ENCODE measurements at places on chromosomes 2 and 18. TPM values are rescaled to one million over a fixed set of nuclear protein-coding genes. Genes with fewer than 3 reads are reported as not detected.

CWC22 gene
- 17.8 TPM for total RNA-seq

FBXO36 gene
- total RNA-seq, result 8.4 TPM

ANKRD30B gene
- total RNA-seq, result 2.5 TPM

DNA sequence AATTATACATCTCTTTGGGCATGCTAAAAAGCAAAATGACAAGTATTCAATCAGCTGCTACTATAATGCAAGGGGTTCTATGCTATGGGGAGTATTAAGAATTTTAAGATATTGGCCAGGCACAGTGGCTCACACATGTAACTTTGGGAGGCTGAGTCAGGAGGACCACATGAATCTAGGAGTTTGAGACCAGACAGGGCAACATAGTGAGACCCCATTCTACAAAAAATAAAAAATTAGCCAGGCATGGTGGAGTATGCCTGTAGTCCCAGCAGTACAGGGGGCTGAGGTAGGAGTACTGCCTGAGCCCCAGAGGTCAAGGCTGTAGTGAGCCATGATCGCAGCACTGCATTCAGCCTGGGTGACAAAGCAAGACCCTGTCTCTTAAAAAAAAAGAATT is 5.5 kb upstream of the KIAA2012 start:
- DNase-seq, result no peak
- no peaks in the 10 kb centered on the region for H3K36me3 ChIP-seq
- H3K27ac ChIP-seq, result no peak overlapping the region
- no peak overlapping the region for H3K4me3 ChIP-seq

DNA sequence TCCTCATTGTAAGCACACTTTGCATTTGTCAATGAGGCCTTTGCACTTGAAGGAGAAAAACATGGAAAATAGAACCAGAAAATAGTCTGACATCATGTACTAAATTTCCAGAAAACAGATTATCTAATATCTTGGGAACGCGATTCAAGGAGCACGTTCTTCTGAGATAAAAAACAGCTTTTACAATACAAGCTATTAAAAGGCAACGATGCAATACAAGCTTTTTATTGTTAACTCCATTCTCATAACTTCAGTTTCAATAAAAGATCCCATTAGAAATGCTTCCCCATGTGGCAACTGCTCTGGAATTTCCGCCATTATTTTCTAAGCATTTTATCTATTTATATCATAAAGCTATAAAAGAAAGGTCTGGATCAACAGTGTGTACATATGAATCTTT is 40.3 kb downstream of the NRXN1 start:
- no peak overlapping the region for H3K4me3 ChIP-seq
- H3K27me3 ChIP-seq, result no peaks in the 10 kb centered on the region
- no peak for DNase-seq
- no peaks in the 10 kb centered on the region for H3K36me3 ChIP-seq
- H3K4me1 ChIP-seq, result no peaks in the 10 kb centered on the region
- no peak overlapping the region for H3K27ac ChIP-seq

- H3K36me3 ChIP-seq, result no peaks in the 10 kb centered on the region
- no peaks in the 10 kb centered on the region for H3K4me1 ChIP-seq
- H3K27me3 ChIP-seq, result no peaks in the 10 kb centered on the region
- H3K27ac ChIP-seq, result no peak overlapping the region
Observed at GRCh38 chr2:107418708-107419107, 408.0 kb upstream of the RGPD4 start.

DNA sequence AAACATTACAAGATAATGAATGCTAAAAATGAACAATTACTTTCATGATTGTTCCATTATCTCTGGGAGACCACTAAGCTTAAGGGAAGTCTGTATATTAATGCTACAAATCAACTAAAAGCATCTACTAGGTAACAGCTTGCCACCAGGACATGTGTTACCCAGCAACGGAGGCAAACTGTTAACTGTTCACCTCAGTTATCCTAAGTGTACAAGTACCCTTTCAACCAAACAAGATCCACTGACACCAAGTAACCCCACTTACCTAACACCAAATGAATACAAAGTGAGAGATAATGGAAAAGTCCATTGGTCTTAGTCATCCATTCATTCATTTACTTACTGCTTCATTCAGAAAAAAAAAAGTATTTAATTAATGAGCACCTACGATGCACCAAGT is 54.7 kb upstream of the KIDINS220 start:
- H3K36me3 ChIP-seq, result no peaks in the 10 kb centered on the region
- no peaks in the 10 kb centered on the region for H3K4me1 ChIP-seq
- no peak overlapping the region for H3K27ac ChIP-seq
- no peaks in the 10 kb centered on the region for H3K27me3 ChIP-seq
- DNase-seq, result no peak

DNA sequence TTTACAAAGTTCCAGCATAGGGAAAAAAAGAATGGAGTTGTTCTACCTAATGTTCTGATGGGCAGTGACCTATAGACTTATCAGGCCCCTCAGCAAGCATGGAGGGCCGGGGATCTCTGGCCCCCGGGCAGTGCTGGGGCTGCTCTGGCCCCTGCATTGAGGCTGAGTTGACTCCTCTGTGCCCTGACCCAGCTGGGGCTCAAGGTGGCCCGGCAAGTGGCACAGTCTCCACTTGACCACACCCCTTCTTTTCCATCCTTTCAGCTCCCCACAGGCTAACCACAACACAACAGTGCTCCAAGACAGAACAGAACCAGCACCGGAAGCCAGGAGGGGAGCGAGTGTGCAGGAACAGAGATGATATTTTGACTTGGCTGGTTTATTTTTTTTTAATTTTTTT is 19.9 kb downstream of the TOGARAM2 start:
- no peaks in the 10 kb centered on the region for H3K27me3 ChIP-seq
- DNase-seq, result no peak
- no peaks in the 10 kb centered on the region for H3K36me3 ChIP-seq
- no peak overlapping the region for H3K27ac ChIP-seq

DNA sequence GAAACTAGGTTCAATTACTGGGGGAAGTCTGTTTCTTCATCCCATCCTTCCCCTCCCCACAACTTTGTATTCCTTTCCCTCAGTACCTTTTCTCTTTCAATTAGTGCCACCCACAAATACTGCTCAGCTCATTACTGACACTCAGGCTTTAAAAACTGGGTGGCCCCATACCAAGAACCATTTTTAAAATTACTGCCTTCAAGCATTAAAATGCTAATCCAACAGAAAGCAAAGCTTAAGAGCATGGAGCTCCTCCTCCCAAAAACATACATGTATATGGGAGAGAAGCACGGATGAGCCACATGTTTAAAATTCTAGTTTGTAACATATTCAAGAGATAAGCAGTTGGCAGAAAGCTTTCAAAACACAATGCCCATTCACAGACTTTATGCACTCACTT is 44.0 kb downstream of the IRS1 start:
- no peaks in the 10 kb centered on the region for H3K27me3 ChIP-seq
- peak overlapping the region; percentile 34 for H3K27ac ChIP-seq
- no peaks in the 10 kb centered on the region for H3K36me3 ChIP-seq
- no peaks in the 10 kb centered on the region for H3K4me1 ChIP-seq

- H3K36me3 ChIP-seq, result no peaks in the 10 kb centered on the region
- no peak for DNase-seq
- H3K27me3 ChIP-seq, result no peaks in the 10 kb centered on the region
- no peak overlapping the region for H3K4me3 ChIP-seq
- H3K27ac ChIP-seq, result no peak overlapping the region
Observed at GRCh38 chr18:10119528-10119927, 205.7 kb downstream of the VAPA start.

- no peak overlapping the region for H3K27ac ChIP-seq
- DNase-seq, result no peak
- no peaks in the 10 kb centered on the region for H3K27me3 ChIP-seq
- no peaks in the 10 kb centered on the region for H3K36me3 ChIP-seq
- H3K4me3 ChIP-seq, result no peak overlapping the region
- H3K4me1 ChIP-seq, result no peaks in the 10 kb centered on the region
Observed at GRCh38 chr18:24795129-24795528, 334.7 kb downstream of the HRH4 start.

- H3K27me3 ChIP-seq, result no peaks in the 10 kb centered on the region
- H3K27ac ChIP-seq, result no peak overlapping the region
- H3K4me1 ChIP-seq, result no peaks in the 10 kb centered on the region
- no peaks in the 10 kb centered on the region for H3K36me3 ChIP-seq
Observed at GRCh38 chr2:210046851-210047500, 44.5 kb downstream of the RPE start.

DNA sequence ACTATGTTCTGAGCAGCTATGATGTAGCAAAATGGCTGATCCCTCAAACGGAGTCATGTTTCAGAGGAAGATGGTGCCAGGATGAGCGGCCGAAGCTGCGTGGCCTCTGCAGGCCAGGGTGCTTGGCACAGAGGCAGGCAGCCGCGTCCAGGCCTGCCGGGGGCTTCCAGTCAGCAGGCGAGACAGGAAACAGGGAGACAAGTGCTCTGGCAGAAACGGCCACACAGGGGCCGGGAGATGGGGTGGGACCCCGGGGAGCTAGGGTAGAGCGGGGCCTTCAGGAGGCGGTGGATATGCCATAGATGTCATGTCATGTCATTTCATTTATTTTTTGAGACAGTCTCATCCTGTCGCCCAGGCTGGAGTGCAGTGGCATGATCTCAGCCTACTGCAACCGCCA is 50.7 kb downstream of the EIPR1 start:
- no peaks in the 10 kb centered on the region for H3K36me3 ChIP-seq
- H3K27ac ChIP-seq, result no peak overlapping the region
- H3K4me3 ChIP-seq, result no peak overlapping the region
- DNase-seq, result no peak
- H3K4me1 ChIP-seq, result no peaks in the 10 kb centered on the region
- H3K27me3 ChIP-seq, result no peaks in the 10 kb centered on the region

DNA sequence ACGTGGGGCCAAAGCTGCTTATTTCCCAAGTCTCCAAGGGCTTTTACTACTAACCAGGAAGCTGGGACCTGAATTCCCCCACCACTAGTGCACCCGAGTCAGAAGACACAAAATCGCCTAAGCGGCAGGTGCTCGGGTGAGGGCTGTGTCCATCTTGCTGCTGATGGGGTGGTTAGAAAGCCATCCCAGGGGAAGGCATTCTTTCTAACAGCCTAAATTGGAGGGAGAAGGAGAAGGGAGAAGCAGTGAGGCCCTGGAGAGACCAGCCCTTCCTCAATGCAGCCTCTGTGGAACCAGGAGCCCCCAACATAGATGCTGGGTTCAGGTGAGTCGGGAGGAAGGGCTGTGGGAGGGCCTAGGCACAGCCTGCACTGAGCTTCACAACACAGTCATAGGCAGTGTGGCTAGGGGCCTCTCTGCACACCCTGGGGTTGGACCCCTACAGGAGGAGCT is 1.9 kb upstream of the PROM2 start:
- H3K36me3 ChIP-seq, result no peaks in the 10 kb centered on the region
- H3K27me3 ChIP-seq, result no peaks in the 10 kb centered on the region
- peaks cover 4% of the 10 kb centered on the region for H3K4me1 ChIP-seq
- H3K27ac ChIP-seq, result no peak overlapping the region
- DNase-seq, result peak; percentile 2

GRCh38 chr2:6956566-6956965 is 39.4 kb downstream of the RNF144A start:
- peaks cover 3% of the 10 kb centered on the region for H3K4me1 ChIP-seq
- DNase-seq, result peak; percentile 0
- no peak overlapping the region for H3K4me3 ChIP-seq
- H3K36me3 ChIP-seq, result no peaks in the 10 kb centered on the region
- H3K27ac ChIP-seq, result no peak overlapping the region

DNA sequence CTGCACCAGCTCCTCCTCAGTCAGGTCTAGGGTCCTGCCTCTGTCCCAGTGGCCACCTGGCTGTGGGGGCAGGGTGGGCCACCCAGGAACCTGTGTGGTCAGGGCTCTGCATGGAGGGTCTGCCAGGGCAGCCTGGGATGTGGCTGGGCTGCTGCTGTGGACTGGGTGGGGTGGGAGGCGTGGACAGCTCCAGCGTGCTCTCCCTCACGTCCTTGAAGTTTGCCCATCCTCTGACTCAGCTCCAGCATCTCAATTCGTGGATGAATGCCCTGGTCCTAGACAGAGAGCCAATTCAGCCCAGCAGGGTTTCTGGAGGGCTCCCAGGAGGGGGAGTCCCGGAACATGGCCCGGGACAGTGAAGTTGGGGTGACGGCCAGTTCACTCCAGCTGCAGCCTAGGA is 64.3 kb upstream of the EPAS1 start:
- no peaks in the 10 kb centered on the region for H3K27me3 ChIP-seq
- H3K4me1 ChIP-seq, result no peaks in the 10 kb centered on the region
- no peak overlapping the region for H3K27ac ChIP-seq
- H3K4me3 ChIP-seq, result no peak overlapping the region
- DNase-seq, result no peak
